Hematopoietic multipotent progenitor cell treated with erythropoietin and hydrocortisone succinate and interleukin-3 and kit ligand, for 15 days (in vitro differentiated cells): ENCODE measurements at places on chromosomes 2 and 18.
A peak's percentile ranks its signal among the peaks of the same experiment; 100 is the strongest.

- no peak for DNase-seq
Measured at GRCh38 chr18:61334951-61335683, 1.9 kb downstream of the CDH20 start.

DNA sequence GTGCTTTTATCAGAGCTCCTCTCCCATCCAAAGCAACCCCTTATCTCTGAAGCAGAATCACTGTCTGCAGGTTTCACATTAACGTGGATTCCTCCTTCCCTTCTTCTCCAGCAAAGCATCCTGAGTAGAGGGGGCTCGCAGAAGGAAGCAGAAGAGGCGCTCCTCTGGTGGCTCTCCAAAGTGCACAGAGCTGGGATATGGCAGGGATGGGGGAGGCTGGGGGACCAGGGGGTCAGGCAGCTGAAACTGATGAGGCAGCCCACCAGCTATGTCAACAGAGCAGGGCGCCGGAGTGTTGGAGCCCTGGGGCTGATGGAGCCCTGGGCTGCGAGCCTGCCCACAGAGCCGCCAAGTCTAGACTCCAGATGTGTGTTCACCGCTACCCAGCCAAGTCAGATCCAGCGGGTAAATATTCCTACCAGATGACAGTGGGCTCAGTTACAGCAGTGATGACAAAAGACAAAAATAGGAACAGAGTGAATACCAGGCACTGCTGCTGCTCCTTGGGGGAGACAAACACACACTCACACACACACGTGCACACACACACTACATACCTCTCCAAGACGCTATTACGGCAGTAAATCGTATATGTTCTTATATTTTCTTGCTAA, 678.3 kb upstream of the ID2 start:
- DNase-seq = no peak

DNA sequence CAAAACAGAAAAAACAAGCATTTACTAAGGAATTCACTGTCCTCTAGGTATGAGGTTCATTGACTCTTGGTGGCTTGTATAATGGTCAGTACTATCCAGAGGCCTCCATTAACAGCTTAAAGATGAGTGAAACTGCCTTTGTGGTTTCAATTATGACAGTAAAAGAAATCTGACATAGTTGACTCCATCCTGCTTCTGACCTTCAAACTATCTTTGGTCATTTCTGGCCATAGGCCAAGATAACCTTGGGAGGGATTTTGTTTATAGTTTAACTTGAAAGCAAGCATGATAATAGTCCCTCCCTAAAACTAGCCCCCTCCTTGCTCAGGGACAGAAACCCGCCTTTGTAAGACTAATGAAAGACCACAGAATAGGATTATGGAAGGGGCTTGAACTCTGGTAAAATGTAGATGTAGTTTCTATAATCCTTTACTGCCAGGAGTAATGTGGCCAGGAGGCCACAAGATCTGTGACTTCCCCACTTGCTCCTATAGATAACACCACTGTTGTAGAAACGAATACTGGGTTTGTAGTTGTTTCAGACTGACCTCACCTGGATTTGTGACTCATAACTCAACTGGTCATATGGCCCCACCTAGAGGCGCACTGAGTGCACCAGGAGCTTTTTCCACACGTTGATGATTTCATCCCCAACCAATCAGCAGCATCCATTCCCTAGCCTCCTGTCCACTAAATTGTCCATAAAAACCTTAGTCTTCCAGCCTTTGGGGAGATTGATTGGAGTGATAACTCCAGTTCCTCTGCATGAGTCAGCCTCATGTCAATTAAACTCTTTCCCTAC, 8.6 kb upstream of the PLEKHM3 start:
- DNase-seq = peak; percentile 41

- no peak for DNase-seq
Measured at GRCh38 chr2:197108758-197109157, 182.3 kb upstream of the PGAP1 start.

- no peak for DNase-seq
Measured at GRCh38 chr2:170712653-170713542, 2.2 kb upstream of the SP5 start.
